Right cardiac atrium (tissue), 5 donors: ENCODE measurements at places on chromosomes 16 and 17. TPM values are rescaled to one million over a fixed set of nuclear protein-coding genes. Genes with fewer than 3 reads are reported as not detected.

GRCh38 chr17:13581925-13582324 lies 19.8 kb downstream of the HS3ST3A1 start:
- DNase-seq: no peak

GRCh38 chr16:4512473-4512872 lies 26.1 kb downstream of the CDIP1 start:
- DNase-seq: no peak

GRCh38 chr17:56594320-56595107 lies 1.0 kb downstream of the NOG start:
- peak; percentile 53 for DNase-seq

DNA sequence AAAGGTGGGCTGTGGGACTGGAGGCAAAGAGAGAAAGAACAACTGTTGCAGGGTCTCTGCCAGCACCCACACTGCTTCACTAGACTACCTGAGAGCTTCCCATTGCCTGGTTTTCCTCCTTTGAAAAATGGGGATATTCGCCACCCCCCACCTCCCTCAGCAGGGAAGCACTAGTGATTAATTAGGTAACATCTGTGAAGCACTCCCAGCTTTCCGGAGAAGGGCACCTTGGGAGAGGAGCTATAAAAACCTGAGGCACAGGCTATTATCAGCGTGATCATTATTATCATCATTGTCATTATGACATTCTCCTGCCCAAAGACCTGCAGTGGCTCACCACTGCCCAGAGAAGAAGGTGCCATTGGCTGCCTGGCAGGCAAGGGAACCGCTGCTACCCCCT lies 83.5 kb downstream of the XYLT1 start:
- no peak for DNase-seq

DNA sequence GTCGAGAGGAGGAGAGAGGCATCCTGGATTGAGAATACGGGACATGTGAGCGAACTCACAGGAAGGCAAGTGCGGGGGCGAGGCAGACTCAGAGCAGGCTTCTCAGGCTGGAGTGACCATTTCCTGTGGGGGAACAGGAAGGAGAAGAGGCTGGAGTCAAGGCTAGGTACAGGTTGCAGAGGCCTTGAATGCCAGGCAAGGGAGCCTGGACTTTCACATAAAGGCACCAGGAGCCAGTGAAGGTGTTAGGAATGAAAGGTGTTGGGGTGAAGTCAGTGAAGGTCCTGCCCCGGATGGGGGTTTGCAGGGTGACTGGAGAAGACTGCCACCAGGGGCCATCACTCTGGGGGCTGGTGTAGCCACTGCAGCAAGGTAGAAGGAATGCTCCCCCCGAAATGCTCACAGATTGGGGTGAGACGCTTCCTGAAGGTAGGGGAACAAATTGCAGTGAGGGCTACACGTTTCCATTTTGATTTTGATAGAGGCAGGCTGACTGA lies 5.3 kb upstream of the GPRC5C start:
- DNase-seq: no peak

DNA sequence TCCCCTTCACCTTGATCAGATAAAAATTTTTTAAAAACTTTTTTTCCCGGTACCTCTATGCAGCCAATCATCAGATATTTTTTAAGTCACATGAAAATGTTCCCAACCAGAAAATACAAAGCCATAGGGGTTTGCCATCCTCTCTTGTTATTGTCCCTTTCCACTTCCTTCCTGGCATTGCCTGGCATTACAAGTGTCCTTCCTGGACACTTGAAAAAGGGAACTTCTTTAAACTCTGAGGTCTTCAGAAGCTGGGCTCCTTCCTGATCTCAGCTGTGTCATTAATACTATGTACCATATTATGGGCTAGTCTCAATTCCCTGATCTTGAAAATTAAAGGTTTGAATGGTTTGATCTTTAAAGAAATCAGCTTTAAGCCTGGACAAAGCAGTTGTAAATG lies 64.9 kb downstream of the TEX14 start:
- no peak for DNase-seq

DNA sequence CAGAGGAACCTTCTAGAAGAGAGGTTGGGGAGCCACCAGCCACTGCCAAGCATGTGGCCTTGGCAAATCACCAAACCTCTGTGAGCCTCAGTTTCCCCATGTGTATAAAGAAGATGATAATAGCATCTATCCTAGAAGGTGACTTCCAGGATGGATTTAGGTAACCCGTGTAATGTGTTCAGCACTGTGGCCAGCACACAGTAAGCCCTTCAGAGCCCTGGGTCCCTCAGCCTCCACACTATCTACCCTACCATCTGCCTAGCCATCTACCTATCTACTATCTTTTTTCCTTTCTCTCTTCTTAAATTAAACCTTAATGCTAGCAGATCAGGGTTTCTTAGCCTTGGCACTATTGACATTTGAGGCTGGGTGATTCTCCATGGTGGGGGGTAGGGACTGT lies 33.0 kb downstream of the TEKT5 start:
- DNase-seq: no peak

GRCh38 chr16:49350265-49351095 lies 23.1 kb upstream of the C16orf78 start:
- DNase-seq: peak; percentile 79

DNA sequence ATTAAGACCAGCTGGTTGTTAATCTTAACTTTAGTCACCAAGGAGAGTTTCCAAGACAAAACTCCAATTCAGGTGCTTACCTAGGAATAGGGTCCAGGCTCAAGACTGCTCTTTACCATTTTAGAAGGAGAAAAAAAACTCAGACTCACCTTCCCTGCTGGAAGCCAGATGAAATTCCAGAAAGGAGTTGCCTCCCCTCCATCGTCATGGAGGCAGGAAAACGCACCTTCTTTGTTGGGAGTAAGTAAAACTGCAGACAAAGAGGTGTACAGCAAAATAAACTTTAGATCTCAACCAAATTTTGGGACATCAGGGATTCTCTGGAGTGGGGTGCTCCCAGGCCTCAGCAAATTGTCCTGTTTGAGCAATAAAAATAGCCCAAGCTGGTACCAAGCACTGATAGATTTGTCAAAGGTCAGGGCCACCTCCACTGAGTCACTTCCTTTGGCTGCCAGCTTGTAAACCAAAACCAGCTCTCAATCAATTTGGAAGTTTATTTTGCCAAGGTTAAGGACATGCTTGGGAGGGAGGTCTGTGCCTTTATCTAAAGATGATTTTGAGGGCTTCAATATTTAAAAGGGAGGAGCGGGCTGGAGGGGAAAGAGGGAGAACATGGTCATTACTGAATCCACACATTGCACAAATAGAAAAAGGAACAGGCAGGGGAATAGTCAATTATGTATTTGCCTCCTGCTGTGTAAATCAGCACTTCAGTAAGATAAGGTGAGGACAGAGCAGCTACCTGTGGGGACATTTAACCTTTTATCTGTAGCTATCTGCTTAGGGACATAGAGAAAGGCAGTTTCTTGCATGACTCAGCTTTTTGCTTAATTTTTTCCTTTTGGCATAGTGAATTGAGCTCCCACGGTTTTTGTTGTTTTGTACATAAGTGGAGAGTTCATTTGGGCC lies 1.5 kb upstream of the ALDH3A2 start:
- DNase-seq: no peak

GRCh38 chr17:67377488-67378453 lies 690 bp downstream of the PITPNC1 start:
- DNase-seq: peak; percentile 55

The JMJD6 gene
- total RNA-seq: 58.8 TPM

The PYY gene
- not detected for total RNA-seq

The TAC4 gene
- 1.1 TPM for total RNA-seq

The POLR2A gene
- 51.4 TPM for total RNA-seq

The GUCY2D gene
- 0.23 TPM for total RNA-seq

The HOXB2 gene
- total RNA-seq: 9.9 TPM

The ZNF287 gene
- 11.3 TPM for total RNA-seq

The LRRC37A gene
- 1.6 TPM for total RNA-seq
